ENCODE measurements at places on chromosomes 11 and 22.

GRCh38 chr11:34359548-34359891 is 1.7 kb upstream of the ABTB2 start:
- DNase-seq = no peak

DNA sequence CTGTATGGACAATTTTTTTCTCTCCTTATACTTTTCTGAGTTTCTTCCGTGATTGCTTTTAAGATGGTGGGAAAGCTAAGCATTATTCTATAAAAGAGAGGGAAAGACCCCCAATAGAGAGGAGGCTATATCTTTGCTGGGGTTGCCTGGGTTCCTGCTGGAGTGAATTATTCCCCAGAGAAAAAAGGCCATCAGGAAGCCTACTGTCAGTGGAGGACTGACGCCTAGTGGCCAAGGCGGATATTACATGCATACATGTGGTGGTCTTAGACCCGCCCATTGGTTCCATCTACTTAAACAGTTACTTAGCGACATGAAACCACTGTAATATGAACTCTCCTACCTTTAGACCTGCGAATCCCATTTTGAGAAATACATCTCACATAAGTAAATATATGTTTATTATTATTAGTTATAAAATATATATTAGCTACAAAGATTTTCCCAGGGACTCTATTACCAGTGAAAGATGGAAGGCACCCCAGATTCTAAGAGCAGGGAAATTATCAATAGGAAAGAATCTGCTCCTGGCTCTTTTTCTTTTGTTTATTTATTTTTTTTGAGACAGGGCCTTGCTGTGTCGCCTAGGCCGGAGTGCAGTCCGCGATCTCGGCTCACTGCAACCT is 15.7 kb upstream of the PGA3 start:
- peak; percentile 81 for DNase-seq

DNA sequence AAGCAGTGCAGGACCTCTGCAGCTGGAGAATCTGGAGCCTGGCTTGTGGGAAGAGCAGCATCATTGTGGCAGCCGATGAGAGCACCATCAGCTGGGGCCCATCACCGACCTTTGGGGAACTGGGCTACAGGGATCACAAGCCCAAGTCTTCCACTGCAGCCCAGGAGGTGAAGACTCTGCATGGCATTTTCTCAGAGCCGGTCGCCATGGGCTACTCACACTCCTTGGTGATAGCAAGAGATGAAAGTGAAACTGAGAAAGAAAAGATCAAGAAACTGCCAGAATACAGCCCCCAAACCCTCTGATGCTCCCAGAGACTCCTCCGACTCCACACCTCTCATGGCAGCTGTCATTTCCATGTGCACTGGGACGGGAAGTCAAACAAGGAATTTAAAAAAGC is 35.6 kb downstream of the ASRGL1 start:
- no peak for DNase-seq

DNA sequence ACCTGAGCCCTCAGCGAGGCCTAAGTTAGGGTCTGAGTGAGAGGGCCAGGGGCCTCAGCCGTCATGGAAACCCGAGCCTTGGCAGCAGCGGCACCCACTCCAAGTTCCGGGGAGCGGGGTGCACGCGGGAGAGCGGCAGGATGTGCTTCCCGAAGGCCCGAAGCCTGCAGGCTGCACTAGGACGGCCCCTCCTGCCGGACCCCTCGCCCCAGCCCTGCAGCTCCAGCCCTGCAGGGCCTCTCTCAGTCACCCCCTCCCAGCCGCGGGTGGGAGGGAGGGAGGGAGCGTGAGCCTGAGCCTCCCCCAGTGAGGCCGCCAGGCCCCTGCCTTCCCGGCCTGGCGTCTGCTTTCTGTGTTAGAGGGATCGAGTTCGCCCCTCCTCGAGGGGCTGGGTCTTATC is 22.6 kb downstream of the MRPL23 start:
- no peak for DNase-seq

DNA sequence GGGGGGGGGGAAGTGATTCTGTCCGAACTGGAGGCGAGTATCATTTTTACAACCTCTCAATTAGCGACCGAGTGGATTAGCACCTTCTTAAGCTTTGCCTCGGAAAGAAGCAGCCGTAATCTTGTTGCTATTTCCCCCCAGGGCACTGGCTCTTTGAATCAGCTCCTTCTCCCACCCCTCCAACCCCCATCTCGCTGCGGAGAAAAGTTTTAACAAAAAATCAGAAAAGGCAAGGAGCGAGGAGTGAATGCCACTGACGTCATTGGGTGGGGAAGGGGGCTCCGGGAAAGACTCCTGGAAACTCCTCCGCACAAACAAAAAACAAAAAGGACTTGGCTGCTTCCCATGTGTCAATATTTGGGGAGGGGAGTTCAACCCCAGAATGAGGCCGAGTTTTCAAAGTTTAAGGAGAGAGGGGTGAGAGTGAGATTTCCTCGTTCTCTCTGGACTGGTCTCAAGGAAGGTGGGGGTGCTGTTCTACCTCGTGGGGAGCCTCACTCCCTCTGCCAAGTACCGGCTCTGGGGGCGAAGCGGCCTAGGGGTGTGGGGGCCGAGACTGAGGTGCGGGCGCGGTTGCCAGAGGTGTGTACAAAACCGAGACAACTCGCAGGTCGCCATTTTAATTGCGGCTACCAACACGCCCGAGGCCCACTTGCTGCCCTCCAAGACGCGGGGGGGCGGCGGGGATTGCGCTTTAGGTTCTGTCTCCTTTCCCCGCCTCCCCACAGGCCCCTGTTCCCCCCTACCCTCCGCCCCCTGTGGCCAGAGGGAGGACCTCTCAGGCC is 2.5 kb upstream of the PAX6 start:
- DNase-seq = peak; percentile 34

DNA sequence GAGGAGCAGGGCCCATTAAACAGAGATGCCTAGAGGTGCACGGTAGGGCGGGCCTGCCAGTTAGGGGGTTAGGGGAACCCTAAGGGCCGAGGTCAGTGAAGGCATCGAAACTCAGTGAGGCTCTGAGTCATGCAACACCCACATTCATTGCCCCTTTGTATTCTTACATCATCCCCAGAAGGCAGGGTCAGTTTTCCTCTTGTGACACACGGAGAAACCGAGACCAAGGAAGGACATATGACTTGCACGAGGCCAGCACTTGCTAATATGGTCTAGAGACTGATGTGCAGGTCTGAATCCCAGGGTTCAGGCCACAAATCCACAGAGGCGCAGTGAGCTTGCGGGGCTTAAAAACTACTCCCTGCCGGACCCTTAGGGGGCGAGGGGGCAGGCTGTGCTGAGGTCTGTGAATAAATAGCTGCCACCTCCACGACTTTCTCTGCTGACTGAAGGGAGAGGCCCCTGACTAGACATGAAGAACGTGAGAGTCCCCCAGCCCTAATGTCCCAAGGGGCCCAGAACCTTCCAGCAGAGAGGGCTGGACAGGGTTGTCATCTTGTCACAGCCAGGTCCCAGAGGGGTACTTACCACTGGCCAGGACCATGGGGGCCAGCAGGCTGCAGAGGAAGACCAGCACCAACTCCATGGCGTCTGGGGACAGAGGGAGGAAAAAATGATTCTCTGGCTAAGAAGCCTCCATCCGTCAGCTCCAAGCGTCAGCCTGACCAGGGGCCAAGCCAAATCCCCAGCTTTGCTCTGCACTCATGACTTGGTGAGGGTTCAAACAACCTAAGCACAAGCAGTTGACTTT is 17.8 kb upstream of the FXYD2 start:
- no peak for DNase-seq

DNA sequence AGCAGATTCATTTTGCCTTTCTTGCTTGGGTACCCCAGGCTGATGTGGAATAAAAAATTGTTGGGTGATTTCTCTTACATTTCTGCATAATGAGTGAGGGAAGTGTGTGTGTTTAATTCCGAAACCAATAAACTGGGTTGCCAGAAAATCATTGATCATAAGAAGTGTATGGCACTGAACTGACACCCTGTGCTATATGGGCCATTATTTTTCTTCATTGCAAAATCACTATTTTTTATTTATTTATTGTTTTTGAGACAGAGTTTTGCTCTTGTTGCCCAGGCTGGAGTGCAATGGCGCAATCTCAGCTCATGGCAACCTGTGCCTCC is 14.6 kb upstream of the HIKESHI start:
- DNase-seq = no peak

DNA sequence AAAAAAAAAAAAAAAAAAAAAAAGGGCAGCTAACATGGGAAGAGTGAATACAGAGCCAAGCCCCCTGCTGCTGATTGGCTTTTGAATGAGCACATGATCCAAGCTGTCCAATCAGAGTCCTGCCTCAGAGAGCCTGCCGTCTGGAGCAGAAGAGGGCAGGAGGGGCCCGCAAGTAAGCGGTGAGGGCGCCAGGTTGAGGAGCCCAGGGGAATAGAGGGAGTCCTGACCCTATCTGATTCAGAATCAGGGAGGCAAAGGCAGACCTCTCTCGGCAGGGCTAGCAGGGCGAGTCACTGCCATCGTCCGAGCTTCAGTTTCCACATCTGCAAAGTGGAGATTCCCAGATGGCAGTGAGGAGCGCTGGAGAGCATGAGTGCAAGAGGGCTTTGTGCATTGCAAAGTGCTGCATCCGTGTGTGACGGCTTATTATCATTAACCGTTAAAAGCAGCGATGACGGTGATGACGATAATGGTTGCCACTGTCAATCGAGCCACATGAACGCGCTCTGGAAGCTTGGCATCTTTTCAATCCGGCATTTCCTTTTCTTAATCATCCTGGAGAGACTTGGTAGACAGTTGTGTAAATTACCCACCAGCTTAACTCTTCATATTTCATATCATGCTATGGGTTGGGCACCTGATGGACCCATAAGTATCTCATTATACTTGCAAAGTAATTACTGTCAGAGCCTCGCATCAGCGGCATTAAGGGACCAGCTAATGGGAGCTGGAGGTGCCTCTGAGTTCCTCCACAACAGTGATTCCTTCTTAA is 68.6 kb upstream of the ATXN10 start:
- DNase-seq = peak; percentile 91

DNA sequence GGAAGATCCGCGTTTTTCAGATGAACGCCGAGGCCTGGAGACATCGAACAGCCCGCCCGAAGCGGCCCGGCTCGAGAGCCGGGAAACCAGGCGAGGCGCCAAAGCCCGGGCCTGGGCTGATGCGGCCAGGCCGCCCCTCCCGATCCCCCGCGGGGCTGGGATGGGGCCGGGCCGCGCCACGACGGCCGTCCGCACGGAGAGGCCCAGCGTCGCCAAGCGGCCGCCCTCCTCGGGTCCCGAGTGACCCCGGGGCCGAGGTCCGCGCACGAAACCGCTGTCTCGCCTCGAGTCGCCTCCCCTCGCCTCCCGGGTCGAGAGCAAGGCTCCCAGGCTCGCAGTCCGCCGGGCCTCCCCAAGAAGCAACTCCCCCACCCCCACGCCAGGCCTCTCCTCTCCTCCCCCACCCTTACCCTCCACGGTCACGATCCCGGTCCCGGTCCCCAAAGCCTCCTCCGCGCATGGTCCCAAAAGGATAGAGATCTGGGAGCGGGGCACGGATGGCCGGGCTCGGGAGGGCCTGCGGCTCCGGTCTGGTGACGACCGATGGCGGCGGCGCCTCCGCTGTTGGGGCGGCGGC is 482 bp downstream of the DDX17 start:
- DNase-seq = peak; percentile 53

DNA sequence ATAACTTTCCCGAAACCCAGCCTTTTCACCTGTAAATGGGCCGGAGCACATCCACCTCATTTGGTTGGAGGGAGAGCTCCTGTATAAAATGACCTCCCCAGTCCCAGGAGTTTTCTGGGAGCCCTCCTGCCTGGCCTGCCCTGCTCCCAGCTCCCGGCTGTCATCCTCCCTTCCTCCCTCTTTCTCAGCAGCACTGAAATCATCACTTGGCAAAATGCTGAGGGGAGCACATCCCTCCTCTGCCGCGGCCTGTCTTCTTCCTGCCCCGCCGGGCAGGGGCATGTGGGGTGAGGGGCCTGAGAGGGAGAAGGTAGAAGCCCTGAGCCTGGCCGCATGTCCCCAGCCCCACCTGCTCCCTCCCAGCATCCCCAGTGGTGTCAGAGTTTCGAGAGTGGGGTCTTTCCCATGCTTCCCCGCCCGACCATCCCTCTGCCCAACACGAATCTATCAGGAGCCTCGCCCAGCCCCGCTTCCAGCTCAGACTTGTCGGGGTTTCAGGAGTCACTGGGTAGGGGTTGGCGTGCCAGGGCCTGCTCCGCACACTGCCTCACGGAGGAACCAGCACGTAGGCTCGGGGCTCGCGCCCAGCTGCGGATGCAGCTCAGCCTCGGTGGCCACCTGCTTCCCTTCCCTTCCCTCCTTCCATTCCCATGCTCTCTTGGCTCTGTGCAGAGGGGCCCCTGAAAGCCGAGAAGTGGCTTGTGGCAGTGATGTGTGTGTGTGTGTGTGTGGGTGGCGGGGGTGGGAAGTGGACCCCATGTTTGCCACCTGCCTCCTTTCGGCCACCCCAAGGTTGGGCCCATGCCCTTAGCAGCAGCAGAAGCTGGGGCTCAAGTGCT is 37.1 kb downstream of the NECTIN1 start:
- no peak for DNase-seq

- peak; percentile 58 for DNase-seq
Observed at GRCh38 chr11:62004473-62004872, 37.0 kb upstream of the FTH1 start.

DNA sequence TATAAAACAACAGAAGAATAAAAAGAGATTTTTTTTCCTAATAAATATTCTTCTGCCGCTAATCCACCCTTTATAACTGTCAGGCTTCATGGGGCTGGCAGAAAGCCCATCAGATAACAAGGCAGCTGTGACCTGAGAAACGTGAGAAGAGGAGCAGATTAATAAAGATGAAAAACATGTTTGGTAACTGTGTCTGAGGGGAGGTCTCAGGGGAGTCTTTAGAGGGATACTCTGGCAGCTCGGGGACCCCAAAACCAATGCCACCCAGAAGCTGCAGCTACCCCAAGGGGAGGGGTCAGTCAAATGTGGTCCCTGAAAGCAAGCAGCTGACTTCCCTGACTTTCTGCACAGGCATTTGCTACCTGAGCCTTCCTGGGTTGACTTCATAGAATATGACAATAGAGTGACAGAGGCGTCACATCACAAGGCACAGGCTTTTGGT is 48.4 kb upstream of the POU2AF1 start:
- DNase-seq = no peak

DNA sequence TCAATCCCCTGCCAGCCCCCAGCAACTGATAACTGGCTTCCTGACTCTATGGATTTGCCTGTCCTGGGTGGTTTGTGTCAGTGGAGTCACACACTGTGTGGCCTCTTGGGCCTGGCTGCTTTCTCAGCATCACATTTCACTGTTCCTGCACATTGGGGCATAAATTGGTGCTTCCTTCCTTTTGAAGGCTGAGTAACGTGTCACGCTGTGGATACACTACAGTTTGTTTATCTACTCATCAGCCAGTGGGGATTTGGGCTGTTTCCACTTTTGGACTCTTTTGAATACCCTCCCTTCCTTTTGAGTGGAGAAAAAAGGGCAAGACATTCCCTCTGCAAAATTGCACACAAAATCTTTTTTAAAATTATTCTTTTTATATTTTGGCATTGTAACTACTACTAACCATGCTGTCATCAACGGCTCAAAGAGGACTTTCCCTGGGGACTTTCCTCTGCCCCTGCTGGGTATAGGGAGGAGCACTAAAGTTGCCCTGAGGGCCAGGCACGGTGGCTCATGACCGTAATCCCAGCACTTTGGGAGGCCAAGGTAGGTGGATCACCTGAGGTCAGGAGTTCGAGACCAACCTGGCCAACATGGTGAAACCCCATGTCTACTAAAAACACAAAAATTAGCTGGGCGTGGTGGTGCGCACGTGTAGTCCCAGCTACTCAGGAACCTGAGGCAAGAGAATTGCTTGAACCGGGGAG is 7.8 kb upstream of the CELSR1 start:
- peak; percentile 36 for DNase-seq

GRCh38 chr11:68266121-68266891 is 5.5 kb downstream of the C11orf24 start:
- no peak for DNase-seq
